Right renal pelvis (tissue), 4 donors: ENCODE measurements at places on chromosomes 11 and 22.

GRCh38 chr22:31136155-31136554, 4.2 kb downstream of the PLA2G3 start:
- no peak for DNase-seq

GRCh38 chr11:16818284-16818683, 79.8 kb downstream of the C11orf58 start:
- DNase-seq: no peak

DNA sequence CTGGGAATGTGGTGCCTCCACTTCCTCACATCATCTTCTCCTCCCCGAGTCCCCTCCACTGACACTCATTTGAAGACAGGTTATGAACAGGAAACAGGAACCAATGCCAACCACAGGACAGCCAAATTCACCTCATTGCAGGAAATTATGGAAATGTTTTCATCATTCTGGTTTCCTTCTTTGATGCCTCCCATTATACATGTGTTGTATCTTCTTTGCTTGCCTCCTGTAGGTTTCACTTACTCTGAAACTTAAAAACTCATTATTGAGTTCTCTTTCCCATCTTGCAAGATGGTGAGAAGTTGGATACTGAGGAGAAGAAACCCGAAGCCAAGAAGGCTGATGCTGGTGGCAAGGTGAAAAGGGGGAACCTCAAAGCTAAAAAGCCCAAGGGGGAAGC, 108.5 kb downstream of the PHF21B start:
- no peak for DNase-seq

- no peak for DNase-seq
Measured at GRCh38 chr11:65071907-65072630, 11.8 kb downstream of the CDCA5 start.

- DNase-seq: no peak
Measured at GRCh38 chr22:17172029-17172833, 13.2 kb upstream of the HDHD5 start.

GRCh38 chr11:103806130-103806895, 230.1 kb upstream of the DDI1 start:
- DNase-seq: no peak

DNA sequence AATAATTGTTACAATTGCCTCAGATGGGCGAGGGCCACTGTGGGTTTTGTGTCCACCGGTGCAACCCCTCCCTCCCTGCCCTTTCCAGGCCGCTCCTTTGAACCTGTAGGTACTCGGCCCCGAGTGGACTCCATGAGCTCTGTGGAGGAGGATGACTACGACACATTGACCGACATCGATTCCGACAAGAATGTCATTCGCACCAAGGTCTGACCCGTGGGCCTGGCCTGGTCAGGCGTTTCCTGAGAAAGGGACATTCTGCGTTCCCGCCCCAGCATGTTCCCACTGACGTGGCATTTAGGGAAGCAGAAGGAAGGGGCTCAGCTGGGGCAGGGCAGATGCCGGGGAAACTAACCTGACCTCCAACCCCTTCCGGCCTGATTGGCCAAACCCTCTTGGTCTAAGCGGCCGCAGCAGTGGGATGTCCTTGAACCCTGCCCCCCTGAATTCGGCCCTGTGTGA, 10.1 kb downstream of the SIDT2 start:
- no peak for DNase-seq

- DNase-seq: no peak
Measured at GRCh38 chr11:65539744-65540289, 14.9 kb downstream of the SCYL1 start.

DNA sequence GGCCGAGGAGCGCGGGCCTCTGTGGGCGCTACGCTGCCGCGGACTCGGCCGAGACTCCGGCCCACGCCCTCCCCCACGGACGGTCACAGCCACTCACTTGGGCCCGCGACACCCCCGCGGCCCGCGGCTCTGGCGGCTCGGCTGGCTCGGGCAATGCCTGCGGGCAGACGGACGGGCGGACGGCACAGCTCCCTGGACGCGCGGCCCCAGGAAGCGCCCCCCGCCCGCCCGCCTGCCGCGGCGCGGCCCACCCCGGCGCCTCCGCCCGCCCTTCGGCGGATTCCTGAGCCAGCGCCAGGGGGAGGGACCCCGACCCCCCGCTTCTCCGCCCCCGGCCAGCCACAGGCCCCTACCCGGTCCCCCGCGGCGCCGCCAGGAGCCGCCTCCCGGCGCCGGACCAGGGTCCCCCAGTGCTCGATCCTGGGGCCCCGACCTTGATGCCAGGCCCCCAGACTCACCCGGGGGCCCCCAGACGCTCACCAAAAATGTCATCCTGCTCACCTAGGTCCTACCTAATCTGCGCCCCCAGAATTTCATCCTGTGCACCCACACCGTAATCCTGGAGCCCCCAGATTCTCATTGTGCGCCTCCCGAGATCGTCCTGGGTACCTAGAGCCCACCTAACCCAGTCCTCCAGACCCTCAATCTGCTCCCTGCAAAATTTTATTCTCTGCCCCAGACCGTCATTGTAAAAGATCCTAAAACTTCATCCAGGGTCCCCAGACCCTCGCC, at the start of gene EFEMP2:
Gene EFEMP2, minus strand, starts transcription at position 215 of the 732 bp plus-strand sequence. CDS start 446 bp downstream, outside the sequence.
- DNase-seq: no peak

DNA sequence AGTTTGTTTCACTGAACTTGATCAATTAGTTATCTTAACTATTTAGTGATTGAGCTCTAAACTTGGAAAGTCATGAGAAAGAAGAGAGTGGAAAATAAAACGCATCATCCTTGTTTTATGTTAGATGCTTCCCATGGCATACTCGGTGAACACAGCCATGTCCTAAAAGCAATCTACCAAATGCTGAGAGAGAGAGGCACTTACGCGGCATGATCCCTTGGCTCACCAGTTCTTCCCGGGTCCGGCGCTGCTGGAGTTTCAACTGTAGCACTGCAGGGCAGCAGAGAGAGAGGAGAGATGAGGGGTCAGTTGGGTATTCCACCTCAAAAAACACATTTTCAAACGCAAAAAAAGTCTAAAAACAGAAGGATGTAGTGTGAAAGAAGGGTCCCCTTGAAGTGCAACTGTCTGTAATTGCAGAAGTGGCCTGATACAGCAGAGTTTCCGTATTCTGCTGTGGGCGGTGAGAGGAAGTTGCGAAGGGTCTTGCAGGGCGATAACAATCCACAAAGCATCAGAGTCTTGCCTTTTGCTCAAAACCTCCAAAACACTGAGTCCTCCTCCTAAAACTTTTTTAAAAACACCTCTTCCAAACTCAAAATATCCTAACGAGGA, 92.7 kb downstream of the SGSM3 start:
- no peak for DNase-seq
